Panc1 (cell line): ENCODE measurements at places on chromosomes 7 and 10.

DNA sequence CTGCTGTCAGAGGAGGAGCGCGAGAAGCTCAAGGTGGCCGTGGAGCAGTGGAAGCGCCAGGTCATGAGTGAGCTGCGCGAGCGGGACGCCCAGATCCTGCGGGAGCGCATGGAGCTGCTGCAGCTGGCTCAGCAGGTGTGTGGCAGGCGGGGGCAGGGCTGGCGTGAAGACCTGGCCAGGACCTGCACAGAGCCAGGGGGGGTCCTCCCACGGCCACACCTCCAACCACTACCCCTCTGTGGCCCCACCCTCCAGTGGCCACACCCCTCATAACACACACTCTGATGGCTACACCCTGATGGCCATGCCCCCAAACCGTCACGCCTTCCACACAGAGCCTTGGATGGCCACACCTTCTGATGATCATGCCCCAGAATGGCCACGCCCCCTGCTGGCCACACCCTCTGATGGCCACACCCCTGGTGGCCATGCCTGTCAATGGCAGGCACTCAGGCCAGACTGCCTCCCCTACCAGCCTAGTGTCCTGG lies 23.4 kb upstream of the DPYSL4 start:
- no peak for DNase-seq

DNA sequence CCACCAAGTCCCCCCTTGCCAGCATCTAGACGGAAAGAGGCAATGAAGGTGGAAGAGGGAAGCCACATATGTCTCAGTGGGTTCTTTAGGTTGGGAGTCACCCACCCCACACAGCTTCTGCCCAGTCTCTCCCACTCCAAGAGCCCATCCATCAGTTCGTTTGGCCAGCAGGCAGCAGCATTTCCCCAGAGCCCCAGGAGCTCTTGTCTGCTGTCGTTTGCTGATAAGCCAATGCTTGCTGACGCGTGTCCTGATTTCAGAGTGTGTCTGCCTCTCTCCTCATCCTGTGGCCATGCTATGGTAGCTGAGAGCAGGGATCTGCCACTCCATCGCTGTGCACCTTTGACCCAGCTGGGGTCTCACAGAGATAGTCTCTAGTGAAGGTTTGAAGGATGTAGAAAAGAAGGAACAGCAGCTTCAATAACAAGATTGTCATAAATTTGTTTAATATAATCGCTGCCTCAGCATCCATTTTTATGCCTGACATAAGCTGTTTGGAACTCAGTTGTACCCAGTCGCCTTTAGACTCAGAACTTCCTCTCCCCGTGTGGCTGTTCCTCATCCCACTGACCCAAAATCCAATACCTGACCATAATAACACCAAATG lies 39.4 kb upstream of the GDF10 start:
- DNase-seq: no peak

DNA sequence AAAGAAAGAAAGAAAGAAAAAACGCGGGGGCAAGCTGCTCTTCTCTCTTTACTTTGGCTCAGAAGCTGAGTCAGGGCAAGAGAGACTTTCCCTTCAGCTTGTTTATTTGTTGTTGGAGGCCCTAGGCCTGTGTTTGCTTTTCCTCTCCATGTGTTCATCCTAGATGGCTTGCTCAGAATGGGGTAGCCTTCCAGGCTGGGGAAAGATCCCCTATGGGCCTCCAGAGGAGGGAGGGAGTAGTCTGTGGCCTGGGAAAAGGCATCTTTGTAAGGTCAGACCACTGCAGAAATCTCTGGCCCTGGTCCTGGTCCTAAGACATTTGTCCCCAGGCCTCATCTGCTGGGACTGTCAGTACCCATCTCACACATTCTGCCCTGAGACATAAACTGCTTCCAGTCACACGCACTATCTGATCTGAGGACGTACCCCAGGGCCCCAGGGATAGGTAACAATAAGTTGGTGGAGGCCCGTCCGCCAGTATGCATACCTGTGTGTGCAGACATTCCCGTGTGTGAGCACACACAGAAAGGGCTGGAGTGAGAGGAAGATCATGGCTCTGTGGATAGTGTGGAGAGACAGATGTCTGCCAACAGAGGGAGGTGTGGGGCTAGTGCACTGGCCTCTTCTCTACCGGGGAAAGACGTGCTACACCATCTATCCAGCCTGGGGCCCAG lies 4.9 kb upstream of the SCD start:
- no peak for DNase-seq

DNA sequence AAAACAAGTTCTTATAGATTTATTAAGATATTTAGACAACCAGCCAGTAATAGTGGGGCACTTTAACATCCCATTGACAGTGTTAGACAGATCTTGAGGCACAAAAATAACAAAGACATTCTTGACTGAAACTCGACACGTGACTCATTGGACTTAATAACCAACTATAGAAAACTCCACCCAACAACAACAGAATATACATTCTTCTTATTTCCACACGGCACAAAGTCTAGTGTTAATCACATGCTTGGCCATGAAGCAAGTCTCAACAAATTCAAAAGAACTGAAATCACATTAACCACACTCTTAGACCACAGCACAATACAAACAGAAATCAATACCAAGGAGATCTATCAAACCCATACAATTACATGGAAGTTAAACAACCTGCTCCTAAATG lies 138.1 kb downstream of the ARL5B start:
- no peak for DNase-seq

GRCh38 chr7:30931161-30931928 lies 19.7 kb downstream of the AQP1 start:
- no peak for DNase-seq

DNA sequence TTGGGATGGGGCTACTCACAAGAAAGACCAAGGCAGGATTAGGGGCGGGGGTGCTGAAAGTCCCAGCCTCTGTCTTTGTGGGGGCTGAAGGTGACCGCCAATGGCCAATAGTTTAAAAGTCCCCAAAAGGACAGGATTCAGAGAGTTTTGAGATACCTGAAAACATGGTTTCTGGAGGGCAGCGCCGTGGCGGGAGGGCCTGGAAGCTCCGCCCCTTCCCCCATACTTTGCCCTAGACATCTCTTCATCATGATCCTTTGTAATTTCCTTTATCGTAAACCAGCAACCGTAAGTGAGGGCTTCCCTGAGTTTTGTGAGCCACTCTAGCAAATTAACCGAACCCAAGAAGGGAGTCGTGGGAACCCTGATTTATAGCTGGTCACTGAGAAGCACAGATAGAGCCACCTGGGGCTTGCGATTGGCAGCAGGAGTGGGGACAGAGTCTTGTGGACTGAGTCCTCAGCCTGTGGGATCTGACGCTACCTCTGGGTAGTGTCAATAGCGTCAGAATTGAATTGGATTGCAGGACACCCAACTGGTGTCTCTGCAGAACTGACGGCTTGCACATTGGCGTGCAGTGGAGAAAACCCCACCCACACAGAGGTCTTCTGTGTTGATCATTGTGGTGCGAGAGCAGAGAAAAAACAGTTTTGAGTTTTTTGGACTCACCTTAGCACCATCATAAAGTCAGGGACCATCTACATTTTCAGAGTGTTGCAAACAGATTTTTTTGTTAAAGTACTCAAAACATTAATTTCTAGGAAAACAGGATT lies 169.3 kb downstream of the USP6NL start:
- DNase-seq: no peak

DNA sequence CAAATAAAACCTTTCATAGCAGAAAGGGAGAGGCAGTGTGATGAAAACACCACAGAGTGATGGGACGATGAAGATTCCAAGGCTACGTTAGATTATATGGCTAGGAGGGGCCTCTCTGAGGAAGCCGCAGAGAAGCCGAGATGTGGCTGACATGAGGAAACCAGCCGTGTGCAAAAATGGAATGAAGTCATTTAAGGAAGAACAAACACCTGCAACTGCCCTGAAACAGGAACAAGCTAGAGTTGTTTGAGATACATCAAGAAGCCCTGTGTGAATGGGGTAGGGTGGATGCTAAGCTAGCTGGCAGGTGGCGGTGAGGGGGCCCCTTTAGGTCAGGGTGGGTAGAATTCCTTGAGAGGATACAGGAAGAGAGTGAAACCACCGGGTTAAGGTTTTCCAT lies 129.5 kb downstream of the KLF6 start:
- no peak for DNase-seq

DNA sequence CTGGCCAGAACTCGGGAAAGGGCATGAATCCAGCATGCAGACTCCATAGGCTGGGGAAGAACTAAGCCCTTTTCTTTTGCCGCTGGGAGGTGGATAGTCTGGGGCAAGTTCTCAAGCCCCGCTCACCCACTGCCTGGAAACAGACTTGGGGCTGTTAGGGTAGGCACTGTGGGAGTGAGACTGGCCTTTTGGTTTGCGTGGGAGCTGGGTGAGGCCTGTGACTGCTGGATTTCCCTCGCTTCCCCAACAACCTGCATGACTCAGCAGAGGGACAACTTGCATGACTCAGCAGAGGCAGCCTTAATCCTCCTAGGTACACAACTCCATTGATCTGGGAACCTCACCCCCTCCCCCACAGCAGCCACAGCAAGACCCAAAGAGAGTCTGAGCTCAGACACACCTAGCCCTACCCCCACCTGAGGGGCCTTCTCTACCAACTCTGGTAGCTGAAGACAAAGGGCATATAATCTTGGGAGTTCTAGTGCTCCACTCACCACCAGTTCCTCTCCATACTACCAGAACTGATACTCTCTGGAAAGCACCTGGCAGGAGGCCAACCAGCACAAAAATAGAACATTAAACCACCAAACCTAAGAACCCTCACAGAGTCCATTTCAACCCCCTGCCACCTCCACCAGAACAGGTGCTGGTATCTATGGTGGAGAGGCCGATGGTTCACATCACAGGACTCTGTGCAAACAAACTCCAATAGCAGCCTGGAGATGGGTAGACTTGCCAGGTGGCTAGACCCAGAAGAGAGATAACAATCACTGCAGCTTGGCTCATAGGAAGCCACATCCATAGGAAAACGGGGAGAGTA lies 81.4 kb upstream of the LAMB4 start:
- DNase-seq: no peak

DNA sequence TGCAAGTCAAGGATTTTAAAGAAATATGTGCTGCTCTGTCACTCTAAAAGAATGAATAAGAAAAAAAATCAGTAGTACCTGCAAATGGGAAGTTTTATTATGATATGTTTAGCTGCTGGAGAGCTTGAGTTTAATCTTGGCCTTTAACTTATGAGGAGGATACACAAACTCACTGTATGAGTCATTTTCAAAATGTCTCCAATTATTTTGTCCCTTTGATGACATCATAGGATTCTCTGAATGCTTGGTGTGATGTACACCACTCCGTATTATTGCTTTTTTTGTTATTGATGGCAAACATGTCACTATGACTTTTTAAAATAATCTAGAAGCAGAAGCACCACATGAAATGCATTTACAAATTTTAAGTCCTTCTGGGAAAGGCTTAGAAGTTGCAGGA lies 125.8 kb downstream of the RALA start:
- no peak for DNase-seq

DNA sequence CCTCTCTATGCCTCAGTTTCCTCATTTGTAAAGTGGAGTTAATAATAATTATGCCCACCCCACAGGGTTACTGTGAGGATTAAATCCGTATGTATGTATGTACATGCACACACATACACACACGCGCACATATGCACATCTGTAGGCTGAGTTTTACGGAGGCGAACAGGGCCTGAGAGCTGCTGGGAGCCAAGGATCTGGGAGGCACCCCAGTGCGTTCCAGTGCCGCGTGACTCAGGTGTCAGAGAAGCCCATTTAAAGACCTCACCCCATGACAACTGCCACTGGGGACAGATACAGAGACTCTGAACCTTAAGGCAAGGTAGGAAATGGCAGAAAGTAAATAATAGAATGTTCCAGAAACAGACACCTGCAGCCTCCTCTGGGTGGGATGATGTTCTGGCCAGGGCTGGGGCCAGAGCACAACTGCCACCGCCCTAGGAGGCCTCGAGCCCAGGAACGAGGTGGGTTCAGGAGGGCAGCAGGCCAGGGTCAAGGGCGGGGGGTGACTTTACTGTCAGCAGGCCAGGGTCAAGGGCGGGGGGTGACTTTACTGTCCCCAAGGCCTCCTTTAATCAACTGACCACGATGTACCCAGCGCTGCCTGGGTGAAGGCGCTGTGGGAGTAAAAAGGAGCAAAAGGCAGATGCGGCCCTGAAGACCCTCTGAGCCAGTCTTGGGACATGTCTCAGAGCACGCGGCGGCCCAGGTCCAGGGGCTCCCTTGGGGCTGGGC lies 54.9 kb downstream of the PRKAG2 start:
- no peak for DNase-seq

- no peak for DNase-seq
These were observed 54.6 kb downstream of the TMEM178B start for GRCh38 chr7:141128506-141128905.

GRCh38 chr7:41182782-41183181 lies 520.1 kb downstream of the INHBA start:
- DNase-seq: no peak

GRCh38 chr10:61903221-61903927 lies 1.9 kb downstream of the ARID5B start:
- no peak for DNase-seq

DNA sequence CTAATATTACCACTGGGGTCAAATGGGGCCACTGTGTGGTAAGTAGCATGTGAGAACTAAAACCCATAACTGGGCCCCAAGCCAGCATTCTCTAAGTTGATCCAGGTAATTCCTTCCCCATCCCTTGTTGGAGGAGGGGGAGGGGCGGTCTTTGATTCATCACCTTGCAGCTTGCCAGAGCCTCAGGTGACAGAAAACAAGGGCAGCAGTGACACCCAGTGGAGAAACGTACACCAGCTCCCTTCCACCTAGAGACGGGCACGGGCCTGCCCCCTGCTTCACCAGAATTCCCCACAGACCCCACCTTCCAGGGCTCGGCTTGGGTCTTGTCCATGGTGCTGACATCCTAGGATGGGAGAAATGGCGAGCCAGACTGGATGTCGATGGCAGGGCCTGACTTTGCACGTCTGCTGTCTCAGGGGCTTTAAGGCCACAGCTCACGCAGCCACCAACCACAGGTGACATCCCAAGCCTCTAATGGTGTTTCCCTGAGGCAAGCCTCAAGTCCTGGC lies 102.0 kb downstream of the STRA8 start:
- DNase-seq: peak; percentile 25

DNA sequence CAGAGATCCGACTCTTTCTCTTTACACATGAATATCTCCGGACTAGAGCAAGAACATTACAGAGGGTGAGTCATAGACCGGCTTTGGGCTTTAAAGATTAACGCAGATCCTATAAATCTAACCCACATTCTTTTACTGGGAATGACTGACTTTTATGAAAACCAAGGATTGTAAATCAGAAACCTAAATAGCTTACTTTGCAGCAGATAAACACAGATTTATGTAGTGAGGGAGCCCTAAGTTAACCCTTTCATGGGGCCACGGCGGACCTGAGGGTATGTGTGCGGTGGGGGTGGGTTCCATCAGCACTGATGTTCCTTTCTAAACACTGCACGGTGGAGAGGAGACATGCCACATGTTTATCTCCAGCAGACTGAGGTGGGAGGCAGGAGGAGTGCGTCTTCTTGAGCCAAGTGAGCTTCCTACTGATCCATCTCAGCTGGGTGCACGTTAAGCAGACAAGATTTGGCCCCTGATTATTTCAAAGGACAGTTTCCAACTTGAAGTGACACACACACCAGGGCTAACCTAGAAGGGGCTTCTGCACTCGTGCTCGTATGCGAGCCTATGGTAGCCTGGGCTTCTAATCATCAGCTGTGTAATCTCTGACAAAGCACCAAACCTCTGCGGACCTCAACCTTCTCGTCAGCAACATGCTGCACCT lies 127.6 kb downstream of the WDR11 start:
- DNase-seq: no peak

- DNase-seq: no peak
These were observed 448 bp downstream of the SEC24C start for GRCh38 chr10:73744664-73744975.
